Left colon (tissue), 2 donors: ENCODE measurements at places on chromosomes 2 and 18.

DNA sequence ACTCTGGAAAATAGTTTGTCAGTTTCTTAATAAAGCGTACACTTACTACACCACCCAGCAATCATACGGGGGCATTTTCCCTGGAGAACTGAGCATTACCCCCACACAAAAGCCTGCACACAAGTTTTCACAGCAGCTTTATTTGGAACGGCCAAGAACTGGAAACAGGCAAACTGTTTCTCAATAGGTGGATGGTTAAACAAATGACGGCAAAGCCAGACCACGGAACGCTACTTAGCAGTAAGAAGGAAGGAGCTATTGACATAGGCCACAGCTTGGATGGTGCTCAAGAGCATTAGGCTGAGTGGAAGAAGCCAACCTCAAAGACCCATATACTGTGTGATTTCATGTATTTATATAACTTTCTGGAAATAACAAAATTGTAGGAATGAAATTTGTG is 9.0 kb downstream of the MALL start:
- DNase-seq = no peak

DNA sequence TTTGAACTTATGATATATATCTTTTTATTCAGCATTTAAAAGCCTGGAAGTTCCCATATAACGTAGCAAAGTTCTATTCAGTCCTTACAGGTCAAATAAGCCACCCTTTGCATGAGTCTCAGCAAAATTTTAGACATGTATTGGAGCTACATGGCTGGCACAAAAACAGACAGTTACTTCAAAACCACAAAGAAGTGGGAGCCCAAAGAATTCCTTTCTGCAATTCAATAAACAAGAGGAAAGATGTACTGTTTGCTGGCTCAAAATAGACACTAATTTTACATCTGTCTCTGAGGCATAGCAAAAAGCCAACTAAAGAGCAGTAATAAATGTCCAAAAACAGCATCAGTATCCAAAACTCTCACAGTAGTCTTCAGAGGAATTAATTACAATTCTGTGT is 87.0 kb downstream of the ZEB2 start:
- DNase-seq = no peak

DNA sequence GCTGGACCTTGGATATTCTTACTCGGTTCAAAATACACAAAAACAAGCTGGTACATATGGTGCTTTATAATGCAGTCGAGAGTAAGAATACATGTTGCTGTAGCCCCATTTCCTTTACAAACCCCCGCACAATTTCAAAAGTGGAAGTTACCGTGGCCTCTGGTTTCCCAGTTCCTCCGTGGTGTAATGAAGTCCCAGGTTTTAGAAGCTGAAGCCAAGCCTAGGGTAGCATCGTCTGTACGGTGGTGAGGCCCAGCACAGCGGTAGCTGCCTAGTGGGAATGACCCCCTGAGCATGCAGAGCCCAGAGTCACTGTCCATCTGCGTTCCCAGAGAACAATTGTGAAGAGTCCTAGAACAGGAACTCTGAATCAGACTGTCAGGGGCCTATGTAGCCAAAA is 171.8 kb downstream of the ASXL3 start:
- no peak for DNase-seq

GRCh38 chr2:186348200-186348599 is 137.9 kb upstream of the ZC3H15 start:
- DNase-seq = no peak

GRCh38 chr2:189576396-189576795 is 4.2 kb downstream of the SLC40A1 start:
- DNase-seq = no peak

DNA sequence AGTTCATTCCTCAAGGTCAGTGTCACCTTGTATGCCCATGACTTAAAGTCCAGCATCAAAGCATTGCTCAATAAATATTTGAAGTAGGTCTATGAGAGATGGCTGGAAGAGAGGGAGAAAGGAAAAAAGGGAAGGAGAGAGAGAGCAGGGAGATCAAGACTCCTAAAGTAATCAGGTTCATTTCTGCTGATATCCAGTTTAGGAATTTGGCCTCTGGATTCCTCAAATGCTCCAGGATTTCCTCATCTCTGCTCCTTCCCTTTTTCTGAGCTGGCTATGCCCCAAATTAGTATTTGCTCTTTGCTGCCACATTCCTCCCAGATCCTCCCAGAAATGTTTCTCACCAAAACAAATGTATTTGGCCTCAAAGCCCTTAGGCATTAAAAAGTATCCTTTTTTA is 739.4 kb upstream of the CHAC2 start:
- DNase-seq = no peak

GRCh38 chr2:150715501-150715900 is 228.0 kb upstream of the RND3 start:
- no peak for DNase-seq

GRCh38 chr2:64568836-64569235 is 44.7 kb downstream of the AFTPH start:
- no peak for DNase-seq

DNA sequence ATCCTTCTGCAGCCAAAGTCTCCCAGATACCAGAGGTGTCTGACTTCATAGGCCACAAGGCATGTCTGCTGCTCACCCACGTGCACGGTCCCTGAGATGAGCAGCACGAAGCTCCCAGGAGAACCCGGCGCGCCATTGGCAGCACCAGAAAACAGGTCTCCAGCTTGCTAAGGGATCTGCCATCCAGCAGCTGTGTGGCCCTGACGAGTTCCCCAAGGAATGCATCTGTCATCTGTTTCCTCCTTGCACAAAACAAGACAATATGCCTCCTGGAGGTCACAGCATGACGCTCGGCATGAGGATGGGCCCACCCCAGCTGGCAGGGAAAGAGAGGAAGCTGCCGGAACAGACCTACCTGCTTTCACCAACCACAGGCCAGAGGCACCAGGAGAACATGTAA is 29.2 kb downstream of the HS6ST1 start:
- DNase-seq = no peak

DNA sequence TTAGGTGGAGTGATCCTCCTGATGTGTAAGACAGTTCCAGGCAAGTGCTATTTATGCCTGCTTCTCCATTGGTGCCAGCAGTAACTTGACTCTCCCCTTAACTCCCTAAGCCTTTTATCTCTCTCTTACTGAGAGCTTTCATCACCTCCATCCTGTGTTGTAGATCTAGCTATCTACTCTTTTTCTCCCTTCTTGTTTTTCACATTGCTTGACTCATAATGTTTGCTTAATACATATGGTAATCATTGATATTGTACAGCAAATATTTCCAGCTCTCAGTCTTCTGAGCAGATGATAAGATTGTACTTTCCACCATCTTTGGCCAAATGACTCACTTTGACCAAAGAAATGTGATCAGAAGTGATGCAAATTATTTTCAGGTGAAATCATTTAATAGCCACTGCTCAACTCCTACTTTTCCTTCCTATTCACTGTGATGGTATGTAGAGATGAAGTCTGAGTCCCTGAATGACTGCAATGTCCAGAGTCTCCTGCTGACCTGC is 165.0 kb downstream of the PLCL1 start:
- DNase-seq = no peak

DNA sequence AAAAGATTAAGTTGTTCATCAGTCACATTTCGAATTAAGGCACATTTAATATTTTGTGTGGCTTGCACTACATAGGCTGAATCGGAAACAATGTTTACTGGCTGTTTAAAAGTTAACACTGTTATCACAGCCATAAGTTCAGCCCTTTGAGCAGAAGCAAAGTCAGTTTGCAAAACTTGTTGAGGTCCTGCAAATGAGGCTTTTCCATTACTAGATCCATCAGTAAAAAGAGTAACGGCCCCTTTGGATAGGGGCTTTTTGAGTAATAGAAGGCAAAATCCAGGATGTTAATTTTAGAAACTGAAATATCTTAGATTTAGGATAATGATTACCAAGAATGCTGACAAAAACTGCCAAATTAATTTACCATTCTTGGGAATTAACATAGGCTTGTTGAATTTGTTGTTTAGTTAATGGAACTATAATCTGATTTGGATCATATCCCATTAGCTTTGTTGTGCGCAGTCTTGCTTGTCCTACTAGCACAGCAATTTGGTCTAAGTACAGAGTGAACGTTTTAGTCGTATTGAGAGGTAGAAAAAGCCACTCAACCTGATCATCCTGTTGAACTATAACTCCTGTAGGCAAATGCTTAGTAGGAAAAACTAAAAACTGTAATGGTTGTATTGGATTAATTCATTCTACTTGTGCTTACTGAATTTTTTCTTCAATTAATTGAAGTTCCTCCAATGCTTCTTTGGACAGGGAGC is 13.9 kb upstream of the SUCLG1 start:
- DNase-seq = no peak

DNA sequence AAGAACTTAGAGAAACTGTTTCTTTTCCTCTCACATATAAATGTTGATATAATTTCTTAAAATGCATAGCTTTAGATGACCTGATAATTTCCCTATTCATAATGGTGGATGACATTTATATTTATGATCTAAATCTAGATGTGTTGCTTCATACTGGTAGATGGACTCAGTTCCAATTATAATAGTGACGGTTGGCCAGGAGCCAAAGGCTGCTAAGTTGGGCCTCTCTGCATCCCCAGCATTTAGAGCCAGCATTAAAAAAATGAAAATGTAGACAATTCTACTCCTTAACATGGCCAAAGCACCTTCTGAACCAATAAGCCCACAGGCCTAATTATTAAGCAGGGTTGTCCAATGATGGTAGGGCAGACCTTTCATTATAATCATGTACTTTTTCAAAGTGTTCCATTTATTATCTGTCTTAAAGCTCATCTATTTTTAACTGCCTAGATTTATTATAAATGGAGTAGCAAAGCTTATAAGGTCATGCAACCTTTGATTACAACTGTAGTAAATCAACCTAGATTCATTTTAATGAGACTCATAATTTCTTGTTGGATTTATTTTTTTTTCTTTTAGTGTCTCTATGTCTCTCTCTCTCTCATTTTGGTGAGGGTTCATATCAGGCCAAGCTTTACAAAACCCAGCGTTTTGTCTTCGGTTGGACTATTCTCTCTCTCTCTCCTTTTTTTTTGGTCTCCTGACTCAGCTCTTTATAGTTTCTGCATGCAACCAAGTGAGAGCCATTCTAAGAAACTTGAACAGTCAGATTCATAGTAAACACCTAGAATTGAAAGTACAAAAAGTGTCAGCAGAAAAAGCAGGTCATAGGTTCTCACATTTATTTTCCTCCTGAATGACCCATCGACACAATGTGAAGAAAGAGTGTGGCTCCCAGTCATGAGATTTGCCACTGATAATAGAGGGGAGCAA is 2016.1 kb upstream of the PIK3C3 start:
- no peak for DNase-seq

DNA sequence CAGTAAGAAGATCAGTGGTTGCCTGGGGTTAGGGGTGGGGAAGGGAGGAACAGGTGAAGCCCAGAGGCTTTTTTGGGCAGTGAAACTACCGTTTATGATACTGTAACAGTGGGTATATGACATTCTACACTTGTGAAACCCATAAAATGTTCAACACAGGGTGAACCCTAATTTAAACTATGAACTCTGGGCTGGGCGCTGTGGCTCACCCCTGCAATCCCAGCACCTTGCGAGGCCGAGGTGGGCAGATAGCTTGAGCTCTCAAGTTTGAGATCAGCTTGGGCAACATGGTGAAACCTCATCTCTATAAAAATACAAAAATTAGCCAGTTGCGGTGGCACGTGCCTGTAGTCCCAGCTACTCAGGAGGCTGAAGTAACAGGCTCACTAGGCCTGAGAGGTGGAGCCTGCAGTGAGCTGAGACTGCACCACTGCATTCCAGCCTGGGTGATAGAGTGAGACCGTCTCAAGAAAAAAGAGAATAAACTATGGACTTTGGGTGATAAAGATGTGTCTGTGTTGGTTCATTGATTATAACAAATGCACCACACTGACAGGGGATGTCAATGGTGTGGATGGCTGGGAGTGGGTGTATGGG is 17.6 kb upstream of the USP14 start:
- DNase-seq = no peak

DNA sequence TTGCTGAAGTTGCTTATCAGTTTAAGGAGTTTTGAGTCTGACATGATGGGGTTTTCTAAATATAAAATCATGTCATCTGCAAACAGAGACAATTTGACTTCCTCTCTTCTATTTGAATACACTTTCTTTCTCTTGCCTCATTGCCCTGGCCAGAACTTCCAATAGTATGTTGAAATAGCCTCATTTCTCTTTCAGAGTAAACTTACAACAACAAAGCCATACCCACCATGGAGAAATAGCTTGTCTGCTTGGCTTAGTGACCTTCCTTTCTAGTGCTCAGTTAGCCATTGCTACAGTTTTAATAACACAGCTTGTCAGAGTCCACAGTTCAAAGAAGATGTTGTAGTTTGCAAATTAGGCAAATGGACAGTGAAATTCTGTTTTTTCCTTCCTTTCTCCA is 228.0 kb downstream of the ETAA1 start:
- no peak for DNase-seq

DNA sequence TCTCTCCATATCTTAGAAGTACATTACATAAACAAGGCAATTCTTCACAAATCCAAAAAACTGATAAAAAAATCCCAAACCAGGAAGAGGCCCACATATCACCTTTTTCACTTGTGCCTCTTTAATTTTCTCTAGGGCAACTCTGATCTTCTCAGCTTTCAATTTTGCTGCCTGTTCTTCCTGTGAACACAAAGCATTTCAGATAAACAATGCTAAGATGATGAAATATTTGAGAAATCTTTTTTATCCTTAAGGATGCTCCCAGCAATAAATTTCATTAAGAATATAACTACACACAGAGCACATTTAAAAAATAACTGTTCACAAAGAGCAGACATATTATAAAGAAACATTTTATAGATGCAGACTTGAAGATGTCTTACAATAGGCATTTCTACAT is 73.4 kb downstream of the RAPH1 start:
- no peak for DNase-seq

GRCh38 chr2:219254590-219255201 is 978 bp upstream of the TUBA4A start:
- no peak for DNase-seq

DNA sequence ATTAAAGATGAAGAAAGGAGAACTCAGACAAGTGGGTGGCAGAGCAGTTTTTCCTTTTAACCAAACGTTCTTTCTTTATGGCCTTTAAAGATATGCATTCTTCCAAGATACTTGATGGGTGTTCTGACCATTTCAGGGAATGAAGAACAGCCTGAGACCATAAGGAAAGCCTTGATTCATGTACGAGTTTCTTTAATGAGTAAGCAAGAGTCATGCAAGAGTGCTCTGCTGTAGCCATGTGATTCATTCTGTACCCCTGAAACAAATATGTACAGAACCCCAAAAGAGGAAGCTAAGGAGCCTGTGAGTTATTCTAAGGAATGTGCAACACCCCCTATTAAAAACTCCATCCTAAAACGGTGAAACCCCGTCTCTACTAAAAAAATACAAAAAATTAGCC is 372.8 kb downstream of the MTX2 start:
- DNase-seq = no peak

- DNase-seq = no peak
Observed at GRCh38 chr2:73033766-73034381, 37.6 kb downstream of the SFXN5 start.

DNA sequence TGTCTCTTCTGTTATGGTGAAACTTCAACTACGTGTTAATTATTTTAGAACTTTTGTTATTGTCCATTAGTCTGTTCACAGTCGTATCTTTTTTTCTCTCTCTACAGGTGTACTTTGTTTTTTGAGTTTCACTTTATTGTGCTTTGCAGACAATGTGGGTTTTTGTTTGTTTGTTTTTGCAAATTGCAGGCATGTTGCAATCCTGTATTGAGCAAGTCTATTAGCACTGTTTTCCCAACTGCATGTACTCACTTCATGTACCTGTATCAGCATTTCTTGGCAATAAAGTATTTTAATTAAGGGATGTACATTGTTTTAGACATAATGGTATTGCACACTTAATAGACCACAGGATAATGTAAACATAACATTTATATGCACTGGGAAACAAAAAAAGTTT is 99.1 kb upstream of the FAM110C start:
- DNase-seq = no peak

- no peak for DNase-seq
Observed at GRCh38 chr2:197838579-197838978, 34.2 kb downstream of the PLCL1 start.
